ENCODE measurements at places on chromosomes 2 and 18. TPM values are rescaled to one million over a fixed set of nuclear protein-coding genes. Genes with fewer than 3 reads are reported as not detected.

Gene FEV
- total RNA-seq: not detected

Gene AQP12B
- total RNA-seq: not detected

Gene WNT10A
- 5.7 TPM for total RNA-seq

Gene UGT1A10
- total RNA-seq: not detected

Gene TMEM178A
- 4.9 TPM for total RNA-seq

Gene TPO
- total RNA-seq: 4.4 TPM

Gene COL4A3
- 7.3 TPM for total RNA-seq

Gene KCNE4
- total RNA-seq: 6.7 TPM

Gene SPDYA
- total RNA-seq: 4.2 TPM

Gene CHRNG
- 19.5 TPM for total RNA-seq

Gene ABCA12
- 1.7 TPM for total RNA-seq

Gene CPSF3
- 33.4 TPM for total RNA-seq

Gene C1GALT1C1L
- not detected for total RNA-seq

Gene LDLRAD4
- 36.7 TPM for total RNA-seq

Gene ATP6V1C2
- 12.1 TPM for total RNA-seq

Gene LYG1
- 0.41 TPM for total RNA-seq

Gene MATN3
- 0.41 TPM for total RNA-seq

Gene C1QL2
- total RNA-seq: not detected

Gene ST8SIA3
- total RNA-seq: 0.10 TPM

Gene DNAH7
- 0.31 TPM for total RNA-seq

Gene LYPD6B
- 1.7 TPM for total RNA-seq

Gene C2orf72
- total RNA-seq: 3.5 TPM

Gene CCDC93
- 23.6 TPM for total RNA-seq

Gene ALLC
- total RNA-seq: not detected

Gene GREB1L
- total RNA-seq: 6.8 TPM

Gene COBLL1
- total RNA-seq: 27.1 TPM

Gene TMEM237
- total RNA-seq: 30.6 TPM

Gene MROH2A
- 2.5 TPM for total RNA-seq

Gene DCTN1
- 103 TPM for total RNA-seq

Gene AMER3
- not detected for total RNA-seq

Gene LYG2
- not detected for total RNA-seq

Gene SLC40A1
- total RNA-seq: 74.2 TPM

Gene MSTN
- total RNA-seq: 31.1 TPM

Gene CNDP1
- total RNA-seq: not detected

Gene TRPM8
- total RNA-seq: not detected

Gene M1AP
- 4.6 TPM for total RNA-seq

Gene ZDBF2
- 38.6 TPM for total RNA-seq

Gene ADD2
- total RNA-seq: 2.8 TPM

Gene APLF
- 7.9 TPM for total RNA-seq

Gene CRYGD
- not detected for total RNA-seq

Gene LRATD1
- 12.9 TPM for total RNA-seq

Gene ANKRD36B
- 91.8 TPM for total RNA-seq

Gene KIAA2012
- total RNA-seq: 0.21 TPM

Gene HRH4
- 0.21 TPM for total RNA-seq

Gene ANKRD62
- total RNA-seq: 0.10 TPM

Gene NEURL3
- 2.7 TPM for total RNA-seq

Gene GLI2
- total RNA-seq: 6.9 TPM

Gene IL36G
- not detected for total RNA-seq

Gene CYP27C1
- 4.4 TPM for total RNA-seq

Gene ZNF385B
- 0.51 TPM for total RNA-seq

Gene POTEC
- total RNA-seq: not detected

All from tongue (tissue), 3 donors.